ENCODE measurements at places on chromosomes 1 and 21. TPM values are rescaled to one million over a fixed set of nuclear protein-coding genes. Genes with fewer than 3 reads are reported as not detected.

DOP1B gene
- 6.0 TPM for polyA plus RNA-seq

GRCh38 chr1:245825128-245825901 lies 670.5 kb downstream of the KIF26B start:
- no peak for DNase-seq

NBPF6 gene
- not detected for polyA plus RNA-seq

DNA sequence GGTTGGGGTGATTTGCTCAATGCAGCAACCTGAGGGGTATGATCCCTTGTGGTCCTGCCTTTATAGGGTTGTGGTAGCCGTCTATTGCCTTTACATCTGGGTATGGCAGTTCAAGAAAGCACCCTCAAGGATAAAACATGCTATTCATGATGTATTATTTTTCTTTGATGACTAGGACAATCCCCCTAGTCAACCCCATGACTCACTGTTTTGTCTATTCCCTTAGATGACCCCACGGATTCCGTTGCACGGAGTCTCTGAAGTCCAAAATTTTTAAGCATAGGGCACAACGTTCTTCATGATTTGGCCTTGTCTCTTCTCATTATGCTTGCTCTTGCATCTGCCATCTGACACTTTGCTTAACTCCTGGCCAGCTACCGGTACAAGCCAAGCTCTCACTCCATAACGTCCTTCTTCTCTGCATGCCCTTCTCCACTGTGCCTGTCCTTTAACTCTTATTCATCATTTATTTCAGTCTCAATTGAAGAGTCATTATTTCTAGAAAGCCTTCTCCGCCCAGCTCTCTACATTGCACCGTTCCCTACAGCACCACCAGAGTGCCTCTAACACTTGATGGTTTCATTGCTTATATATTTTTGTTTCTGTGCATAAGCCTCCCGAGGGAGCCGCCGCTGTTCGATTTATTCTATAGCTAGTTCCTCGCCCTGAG lies 838 bp upstream of the DISP1 start:
- no peak for DNase-seq

DNA sequence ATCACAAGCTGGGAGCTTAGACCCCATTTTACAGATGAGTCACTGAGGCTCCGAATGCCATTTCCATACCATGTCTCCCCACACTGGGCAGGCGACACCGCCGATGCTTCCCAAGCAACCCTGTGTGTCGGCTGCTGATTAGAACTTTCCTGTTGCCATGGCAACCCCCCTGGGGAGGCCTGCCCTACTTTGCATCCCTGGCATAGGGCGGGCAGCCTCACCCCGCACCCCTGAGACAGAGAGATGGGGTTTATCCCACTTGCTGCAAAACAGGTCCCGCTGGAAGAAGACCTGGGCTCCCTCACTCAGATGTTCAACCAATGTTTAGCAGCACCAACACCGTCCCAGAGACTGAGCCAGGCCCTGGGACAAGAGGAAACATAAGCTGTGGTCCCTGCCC lies 81.5 kb downstream of the CAMK2N1 start:
- DNase-seq = no peak

OR2L13 gene
- polyA plus RNA-seq = not detected

RSBN1 gene
- polyA plus RNA-seq = 21.7 TPM

DNA sequence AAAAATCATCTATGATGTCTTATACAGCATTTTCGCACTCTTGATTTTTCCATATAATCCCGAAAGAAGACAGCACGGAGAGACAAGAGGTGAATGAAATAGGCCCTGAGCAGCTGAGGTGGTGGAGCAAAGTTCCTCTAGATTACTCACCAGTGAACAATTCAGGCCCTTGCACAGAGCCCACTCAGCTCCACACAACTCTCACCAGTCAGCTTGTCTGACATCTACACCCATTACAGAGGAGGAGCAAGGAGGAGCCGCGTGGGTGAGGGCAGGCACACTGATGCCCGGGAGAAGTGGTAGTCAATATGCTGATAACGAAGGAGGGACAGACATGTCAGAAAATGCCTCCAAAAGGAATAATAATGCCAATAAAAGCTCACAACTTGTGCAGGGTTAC lies 59.9 kb downstream of the DNM3 start:
- DNase-seq = no peak

DIRAS3 gene
- polyA plus RNA-seq = 2.7 TPM

DNA sequence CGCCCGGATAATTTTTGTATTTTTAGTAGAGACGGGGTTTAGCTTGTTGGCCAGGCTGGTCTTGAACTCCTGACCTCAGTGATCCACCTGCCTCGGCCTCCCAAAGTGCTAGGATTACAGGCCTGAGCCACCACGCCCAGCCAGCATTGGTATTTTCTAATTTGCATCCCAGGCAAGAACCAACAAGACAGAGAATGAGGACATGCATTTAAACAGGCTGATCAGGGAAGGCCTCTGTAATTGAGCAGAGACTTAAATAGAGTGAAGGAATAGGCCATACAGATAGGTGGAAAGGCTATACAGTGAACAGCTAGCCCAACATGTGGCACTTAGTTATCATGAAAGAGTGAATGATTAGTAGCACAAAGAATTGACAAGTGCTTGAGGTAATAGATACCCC lies 230.4 kb downstream of the SLC35F3 start:
- DNase-seq = no peak

GRCh38 chr1:204225841-204226735 lies 12.3 kb upstream of the GOLT1A start:
- peak; percentile 26 for DNase-seq

IKBKE gene
- polyA plus RNA-seq = 6.2 TPM

GRCh38 chr1:22727873-22728272 lies 17.2 kb downstream of the EPHB2 start:
- no peak for DNase-seq

DNA sequence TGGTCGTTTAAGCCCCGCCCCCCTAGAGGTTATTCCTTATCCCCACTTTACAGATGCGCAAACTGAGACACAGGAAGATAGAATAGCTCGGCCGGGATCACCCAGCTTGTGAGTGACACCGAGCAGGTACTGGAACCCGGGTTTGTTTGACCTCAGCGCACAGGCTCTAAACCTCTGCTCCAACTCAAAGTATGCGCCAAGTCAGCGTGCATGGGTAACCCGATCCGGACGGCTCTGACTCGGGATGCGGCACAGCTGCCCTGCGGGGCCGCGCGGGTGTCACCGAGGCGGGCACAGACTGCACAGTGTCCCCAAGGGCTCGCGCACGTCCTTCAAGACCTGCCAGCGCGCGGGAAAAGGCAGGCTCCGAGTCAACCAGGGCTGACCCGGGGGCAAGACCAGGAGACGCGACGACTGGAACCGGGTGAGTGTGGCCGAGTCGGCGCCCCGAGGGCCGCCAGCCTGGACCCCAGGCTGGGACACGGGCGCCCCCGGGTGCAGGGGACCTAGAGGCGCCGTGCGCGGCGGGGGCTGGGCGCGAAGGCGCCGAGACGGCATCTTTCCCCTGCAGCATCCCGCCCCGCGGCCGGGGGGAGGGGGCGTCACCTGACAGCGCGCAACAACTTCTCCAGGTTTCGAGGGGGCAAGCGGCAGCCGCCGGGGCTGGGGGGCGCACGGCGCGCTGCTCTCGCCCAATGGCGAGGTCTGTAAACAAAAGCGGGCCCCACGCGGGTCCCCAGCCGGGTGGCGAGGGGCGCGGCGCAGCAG lies 101.9 kb upstream of the SOD1 start:
- DNase-seq = no peak

GRCh38 chr21:36721817-36722216 lies 22.9 kb downstream of the SIM2 start:
- no peak for DNase-seq

C1orf226 gene
- 3.7 TPM for polyA plus RNA-seq

SPRR5 gene
- polyA plus RNA-seq = not detected

FAM163A gene
- polyA plus RNA-seq = 0.10 TPM

- peak; percentile 32 for DNase-seq
Measured at GRCh38 chr1:95640746-95641145, 406.7 kb downstream of the RWDD3 start.

AIM2 gene
- 0.26 TPM for polyA plus RNA-seq

SLC16A4 gene
- polyA plus RNA-seq = 4.2 TPM

CRTC2 gene
- 50.4 TPM for polyA plus RNA-seq

ALG14 gene
- 9.5 TPM for polyA plus RNA-seq

DNA sequence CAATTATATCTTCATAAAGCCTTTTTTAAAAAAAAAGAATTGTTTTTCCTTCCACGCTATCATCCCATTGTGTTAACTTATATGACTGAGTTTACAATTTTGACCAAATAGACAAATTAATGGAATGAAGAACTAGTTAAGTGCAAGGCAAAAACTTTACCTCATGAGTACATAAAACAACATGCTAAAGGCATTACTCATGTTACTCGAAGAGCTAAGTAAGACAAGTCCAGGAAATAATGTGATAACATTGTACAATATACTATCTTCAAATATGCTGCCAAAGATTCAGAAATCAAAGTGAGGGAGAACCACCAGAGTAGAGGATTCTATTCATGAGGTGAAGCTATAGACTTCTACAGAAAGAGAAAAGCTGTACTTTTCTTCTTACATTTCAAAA lies 24.2 kb upstream of the DYNLT5 start:
- no peak for DNase-seq

DNA sequence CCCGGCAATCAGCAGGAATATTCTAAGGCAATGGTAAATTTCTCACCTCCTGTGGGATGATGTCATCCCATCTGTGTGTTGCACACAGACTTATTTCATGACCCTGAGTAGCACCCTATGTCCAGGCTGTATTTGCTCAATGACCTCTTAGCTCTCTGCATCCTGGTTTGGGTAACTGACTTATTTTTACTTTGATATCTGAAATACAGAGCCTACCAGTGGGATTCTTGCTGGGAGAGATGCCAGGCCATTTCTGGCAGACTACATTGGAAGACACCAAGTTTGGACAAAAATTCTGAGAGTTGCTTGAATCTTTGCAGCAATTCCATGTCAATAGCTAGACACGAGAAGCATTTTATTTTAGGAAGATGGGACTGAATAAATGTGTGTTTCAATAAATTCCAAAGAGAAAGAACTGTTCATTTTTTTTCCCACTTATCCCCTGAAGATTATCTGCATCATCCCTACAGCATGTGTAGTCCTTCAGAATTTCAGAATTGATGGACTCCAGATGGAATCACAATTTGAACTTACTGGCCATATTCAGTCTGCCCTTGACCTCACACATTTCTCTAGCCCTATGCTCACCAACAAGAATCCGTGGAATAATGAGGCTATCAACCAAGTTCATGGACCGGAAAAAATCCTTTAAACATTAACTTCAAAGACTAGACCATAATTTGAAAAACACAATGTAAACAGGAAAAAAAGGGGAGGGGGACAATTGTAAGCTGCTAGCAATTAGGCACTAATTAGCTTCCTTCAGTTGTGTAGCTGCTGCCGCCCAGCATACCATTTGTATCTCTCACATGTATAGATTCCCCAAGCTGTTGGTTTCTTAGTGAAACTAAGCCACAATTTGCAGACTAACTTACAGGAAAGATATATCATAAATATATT lies 226.5 kb downstream of the HMCN1 start:
- peak; percentile 32 for DNase-seq

- no peak for DNase-seq
Measured at GRCh38 chr1:244173769-244174168, 122.7 kb downstream of the ZBTB18 start.

LHX8 gene
- polyA plus RNA-seq = not detected

DNA sequence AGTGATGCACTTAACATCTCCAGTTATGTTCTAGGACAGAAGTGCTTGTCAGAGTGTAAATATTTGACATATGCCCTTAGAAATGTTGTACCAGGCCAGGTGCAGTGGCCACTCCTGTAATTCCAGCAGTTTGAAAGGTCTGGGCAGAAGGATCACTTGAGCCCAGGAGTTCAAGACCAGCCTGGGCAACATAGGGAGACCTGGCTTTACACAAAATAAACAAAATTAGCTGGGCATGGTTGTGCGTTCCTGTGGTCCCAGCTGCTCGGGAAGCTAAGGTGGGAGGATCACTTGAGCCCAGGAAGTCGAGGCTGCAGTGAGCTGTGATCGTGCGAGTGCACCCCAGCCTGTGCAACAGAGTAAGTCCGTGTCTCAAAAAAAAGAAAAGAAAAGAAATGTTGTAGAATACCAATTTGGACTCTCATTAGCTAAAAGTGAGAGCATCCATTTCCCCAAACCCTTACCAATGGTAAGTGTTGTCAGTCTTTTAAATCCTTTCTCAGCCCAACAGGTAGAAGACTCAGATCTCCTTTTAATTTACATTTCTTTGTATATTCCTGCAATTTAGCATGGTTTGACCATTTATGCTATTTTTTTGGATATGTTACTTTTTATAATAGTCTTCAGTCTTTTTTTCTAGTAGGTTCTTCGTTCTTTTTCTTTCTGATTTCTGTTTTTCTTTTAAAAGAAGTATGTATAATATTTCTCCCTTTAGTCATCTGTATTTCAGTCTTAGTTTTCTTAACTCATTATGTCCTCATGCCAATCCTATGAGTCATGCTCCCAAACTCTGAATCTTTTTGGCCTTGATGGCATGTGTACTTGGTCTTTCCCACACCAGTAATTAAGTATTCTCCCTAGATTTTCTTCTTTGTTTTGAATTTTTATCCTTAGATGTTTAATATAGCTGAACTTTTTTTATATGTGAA lies 74.4 kb downstream of the CAMTA1 start:
- DNase-seq = no peak

DNA sequence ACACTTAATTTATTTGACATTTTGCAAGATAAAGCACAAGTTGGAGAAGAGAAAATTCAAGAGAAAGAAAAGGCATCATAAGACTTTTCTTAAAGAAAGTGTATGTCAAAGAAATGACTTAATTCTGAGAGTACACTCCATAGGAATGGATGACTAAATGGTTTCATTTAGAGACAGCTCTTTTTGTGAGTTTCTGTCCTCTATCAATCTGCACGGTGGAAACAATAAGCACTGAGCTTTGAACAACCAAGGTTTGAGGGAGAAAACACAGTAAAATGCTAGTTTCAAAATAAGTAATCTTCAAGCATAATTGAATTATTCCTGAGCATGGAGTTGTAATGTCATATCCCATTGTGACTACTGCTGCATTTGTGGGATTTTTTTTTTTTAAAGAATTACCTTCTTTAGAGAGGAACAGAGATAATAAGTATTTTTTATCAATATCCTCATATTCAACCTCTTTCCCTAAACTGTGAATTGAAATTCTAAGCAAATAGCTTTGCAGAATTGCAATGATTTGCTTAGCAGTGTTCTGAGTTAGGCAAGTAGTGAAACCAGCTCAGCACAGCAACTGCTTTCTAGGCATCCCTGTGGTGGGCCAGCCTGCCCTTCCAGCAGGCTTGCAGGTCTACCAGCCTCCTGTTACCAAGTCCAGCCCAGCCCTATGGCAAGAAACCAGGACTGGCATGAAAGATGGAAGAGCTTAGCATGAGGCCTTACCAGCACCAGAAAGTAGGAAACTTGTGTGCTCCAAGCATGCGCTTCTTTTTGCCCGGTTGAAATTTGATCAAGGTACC lies 38.2 kb downstream of the KCNJ6 start:
- no peak for DNase-seq

EXO1 gene
- polyA plus RNA-seq = 13.7 TPM

PRAMEF14 gene
- not detected for polyA plus RNA-seq

DNA sequence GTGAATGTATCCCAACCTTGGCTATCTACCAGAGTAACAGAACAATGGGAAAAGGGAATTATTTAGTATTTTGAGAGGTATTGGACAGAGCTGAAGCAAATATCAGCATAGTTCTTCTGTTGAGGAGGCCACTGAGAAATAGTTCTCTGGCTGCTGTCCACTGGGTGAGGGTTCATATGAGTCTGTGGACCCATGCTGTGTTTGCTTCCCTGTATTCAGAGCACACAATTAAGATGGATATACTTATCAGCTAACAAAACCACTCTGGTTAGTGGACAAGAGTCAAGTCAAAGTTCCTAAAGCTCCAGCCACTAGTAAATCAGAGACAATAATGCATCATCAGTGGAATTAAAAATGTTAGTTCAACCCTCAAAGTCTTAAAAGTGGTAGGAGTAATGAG lies 66.1 kb downstream of the RGS18 start:
- no peak for DNase-seq
